AG20443 (cell line): ENCODE measurements at places on chromosomes 4 and X.

DNA sequence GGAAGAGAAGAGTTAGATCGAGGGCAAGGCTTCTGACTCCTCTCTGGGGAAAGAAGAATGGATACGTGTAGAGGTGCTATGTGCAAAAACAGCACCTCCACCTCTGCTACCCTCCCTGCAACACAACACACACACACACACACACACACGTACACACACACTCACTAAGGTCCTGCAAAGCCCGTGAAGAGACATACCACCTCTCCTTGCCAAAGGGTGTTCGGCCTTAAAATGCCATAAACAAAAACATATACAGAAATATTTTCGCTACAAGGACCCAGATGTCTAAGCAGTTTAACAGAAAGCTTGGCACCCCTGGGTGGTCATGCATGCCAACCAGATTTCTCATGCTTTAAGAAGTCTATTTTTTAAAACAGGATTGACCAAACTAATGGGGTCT lies 1.5 kb downstream of the TIFA start:
- DNase-seq = peak; percentile 16

GRCh38 chrX:9327086-9327746 lies 137.6 kb upstream of the TBL1X start:
- DNase-seq = no peak

- DNase-seq = no peak
Observed at GRCh38 chr4:94302191-94302590, 40.4 kb downstream of the HPGDS start.

GRCh38 chr4:19455850-19456602 lies 795.7 kb upstream of the SLIT2 start:
- no peak for DNase-seq

DNA sequence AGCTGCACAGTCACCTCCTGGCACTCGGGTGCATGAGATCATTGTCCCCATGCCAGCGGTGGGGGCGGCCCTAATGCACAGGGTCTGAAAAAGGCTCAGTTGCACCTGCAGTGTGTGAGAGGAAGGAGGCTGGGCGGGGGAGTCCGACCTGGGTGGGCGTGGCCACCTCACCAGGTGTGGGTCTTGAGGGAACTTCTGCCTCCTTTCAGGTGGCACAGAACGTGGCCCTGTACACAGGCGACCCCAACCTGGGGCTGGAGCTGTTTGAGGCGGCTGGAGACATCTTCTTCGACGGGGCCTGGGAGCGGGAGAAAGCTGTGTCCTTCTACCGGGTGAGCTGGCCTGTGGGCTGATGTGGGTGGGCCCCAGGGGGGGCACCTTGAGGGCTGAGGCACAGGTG lies 34.3 kb upstream of the HTRA3 start:
- DNase-seq = no peak

- DNase-seq = no peak
Observed at GRCh38 chr4:5383191-5383980, 325.0 kb downstream of the EVC2 start.

GRCh38 chr4:7845493-7846128 lies 94.0 kb downstream of the AFAP1 start:
- DNase-seq = no peak

GRCh38 chrX:133085785-133086184 lies 11.1 kb downstream of the USP26 start:
- DNase-seq = no peak

- DNase-seq = peak; percentile 11
Observed at GRCh38 chrX:131792356-131792749, 230.7 kb upstream of the STK26 start.

- no peak for DNase-seq
Observed at GRCh38 chr4:98222306-98222705, 38.9 kb upstream of the RAP1GDS1 start.
